ENCODE measurements at places on chromosomes 7 and 10. TPM values are rescaled to one million over a fixed set of nuclear protein-coding genes. Genes with fewer than 3 reads are reported as not detected.

DNA sequence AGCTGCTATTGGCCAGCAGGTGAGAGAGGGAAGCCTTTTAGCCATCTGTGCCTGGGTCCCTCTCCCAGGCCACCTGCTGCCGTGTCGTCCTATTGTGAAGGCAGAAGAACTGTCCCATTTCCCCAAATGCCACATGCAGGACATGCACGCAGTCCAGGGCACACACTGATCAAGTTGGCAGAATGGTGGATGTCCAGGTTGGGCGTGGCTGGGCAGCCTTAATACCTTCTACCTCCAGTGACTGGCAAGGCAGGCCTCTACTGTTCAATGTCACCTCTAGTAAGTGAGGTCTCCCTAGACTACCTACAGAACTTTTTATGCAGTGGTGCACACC, 37.6 kb downstream of the ALOX5 start:
- no peak for DNase-seq

DNA sequence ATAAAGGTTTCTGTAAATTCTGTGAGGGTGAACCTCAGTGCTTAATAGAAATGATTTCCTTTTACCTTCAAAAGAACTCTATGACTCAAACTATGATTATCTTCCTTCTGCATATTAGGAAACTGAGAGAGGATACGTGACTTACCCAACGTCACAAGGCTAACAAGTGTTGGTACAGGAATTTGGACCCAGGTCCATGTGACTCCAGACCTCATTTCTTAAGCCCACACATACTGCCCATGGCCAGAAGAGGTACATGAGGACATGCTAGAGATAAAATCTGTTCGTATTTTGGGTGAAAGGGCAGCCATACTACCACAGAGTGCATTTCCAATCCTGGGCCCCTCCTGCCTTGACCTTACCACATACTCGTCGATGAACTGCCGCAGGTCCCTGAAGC, 61.5 kb upstream of the TM9SF3 start:
- no peak for DNase-seq

DNA sequence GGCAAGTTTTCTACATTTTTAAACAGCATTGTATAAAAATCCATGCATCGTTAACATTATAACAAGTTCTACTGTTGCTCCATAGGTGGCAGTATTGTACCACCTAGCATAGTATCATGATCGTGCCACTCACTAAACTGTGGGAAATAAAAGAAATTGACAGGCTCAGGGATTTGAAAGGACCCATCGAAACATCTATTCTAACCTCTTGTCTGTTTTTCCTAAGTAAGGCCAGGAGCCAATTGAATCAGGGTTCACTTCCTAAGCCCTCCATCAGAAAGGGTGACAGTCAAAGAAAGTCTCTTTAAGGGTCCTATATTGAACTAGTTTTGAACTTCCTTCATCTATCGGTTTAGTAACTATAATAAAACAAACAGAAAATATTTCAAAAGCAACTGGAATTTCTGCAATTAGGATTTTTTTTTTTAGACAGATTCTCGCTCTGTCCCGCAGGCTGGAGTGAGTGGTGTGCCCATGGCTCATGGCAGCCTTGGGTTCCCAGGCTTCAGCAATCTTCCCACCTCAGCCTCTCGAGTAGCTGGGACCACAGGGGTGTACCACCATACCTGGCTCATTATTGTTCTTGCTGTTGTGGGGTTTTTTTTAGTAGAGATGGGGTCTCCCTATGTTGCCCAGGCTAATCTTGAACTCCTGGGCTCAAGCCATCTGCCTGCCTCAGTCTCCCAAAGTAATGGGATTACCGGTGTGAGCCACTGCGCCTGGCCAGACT, 9.4 kb downstream of the HACD1 start:
- DNase-seq: peak; percentile 28

DNA sequence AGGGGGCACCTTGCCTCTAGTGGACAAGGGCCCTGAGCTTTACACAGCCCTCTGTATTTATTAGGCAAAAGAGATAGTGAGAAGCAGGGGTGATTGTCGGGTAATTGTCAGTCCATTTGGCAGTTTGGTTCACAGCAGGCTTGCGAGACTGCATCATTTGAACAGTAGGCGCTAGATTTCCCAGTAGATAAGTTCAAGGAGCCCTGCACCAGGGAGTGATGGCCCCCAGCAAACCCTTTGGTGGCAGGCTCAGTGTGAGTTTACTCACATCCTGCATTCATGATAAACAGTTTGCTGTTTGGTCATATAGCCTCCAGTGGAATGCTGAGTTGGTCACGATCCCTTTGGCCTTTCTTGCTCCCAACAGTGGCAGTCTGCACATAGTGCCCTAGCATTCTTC, 59.4 kb downstream of the MARCHF5 start:
- no peak for DNase-seq

DNA sequence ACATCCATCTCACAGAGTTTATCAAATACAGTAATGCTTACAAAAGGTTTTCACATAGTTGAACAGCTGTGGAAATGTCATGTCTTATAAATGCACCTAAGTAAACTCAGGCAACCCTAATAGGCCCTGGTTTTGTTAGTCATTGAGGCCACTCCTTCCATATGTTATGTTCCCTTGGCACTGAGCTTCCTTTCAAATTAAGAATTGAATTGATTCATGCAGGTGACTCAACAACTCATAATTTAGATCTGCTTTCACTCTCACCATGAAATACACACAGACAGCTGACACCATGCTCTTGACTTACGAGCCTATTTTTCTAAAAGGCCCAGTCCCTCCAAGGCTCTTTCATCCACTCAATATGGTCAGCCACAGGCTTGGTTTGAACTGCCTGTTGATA, 476.9 kb downstream of the KCNMA1 start:
- peak; percentile 97 for DNase-seq

- DNase-seq: no peak
Measured at GRCh38 chr7:32299133-32299702, 191.0 kb downstream of the LSM5 start.

DNA sequence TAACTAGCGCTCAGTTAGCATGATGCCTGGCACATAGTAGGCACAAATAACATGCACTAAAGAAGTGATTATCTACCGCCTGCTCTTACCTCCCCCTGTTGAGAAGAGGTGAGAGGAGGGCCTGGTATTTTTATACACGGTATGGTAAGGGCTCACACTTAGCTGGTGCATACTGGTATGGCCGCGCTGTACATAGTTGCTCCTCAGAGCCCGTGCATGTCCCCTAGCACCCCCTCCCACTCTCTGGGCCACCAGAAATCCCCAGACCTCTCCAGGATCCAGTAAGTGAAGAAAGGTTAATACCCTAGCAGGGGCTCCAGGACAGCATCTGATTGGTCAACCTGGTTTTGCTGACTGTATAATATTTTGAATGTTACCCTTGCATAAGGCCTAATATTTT, 121.4 kb downstream of the RAB11FIP2 start:
- no peak for DNase-seq

The CC2D2B gene
- not detected for total RNA-seq

The TMEM176B gene
- 0.17 TPM for total RNA-seq

The ACTR1A gene
- 72.1 TPM for total RNA-seq

Data from mammary epithelial cell (primary cell).